Calu3 (cell line): ENCODE measurements at places on chromosomes 16 and 17.

DNA sequence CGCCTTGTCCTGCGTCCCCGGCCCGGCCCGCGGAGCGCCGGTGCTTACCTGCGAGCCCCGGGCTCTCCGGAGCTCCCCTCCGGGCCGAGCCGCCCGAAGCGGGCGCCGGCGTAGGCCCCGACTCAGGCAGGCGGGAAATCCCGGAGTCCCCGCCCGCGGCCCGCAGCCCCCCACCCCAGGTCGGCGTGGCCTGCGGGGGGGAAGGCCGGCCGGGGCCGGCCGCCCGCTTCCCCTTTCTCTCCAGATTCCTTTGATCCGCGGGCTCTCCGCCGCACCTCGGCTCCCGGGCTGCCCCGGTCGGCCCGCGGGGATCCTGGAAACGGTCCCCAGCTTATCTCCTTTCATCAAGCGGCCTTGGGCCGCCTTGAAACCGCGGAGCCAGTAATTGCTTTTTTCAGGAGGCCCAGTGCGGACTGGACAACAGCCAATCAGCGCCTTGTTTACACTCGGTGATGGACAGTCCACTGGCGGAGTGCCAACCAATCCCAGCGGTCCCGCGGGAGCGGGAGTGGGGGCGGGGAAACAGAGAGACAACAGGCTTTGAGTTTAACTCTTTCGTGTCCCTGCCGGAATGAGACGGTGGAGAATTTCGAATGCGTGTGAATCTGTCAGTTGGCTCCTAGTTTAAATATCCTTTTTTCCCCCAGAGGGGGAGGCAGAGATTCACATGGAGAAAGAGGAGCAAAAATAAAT is 1.4 kb upstream of the BAHCC1 start:
- peaks cover 36% of the 10 kb centered on the region for H3K36me3 ChIP-seq
- H3K27me3 ChIP-seq, result peaks cover 61% of the 10 kb centered on the region
- H3K4me3 ChIP-seq, result peak overlapping the region; percentile 76
- DNase-seq, result peak; percentile 100
- H3K27ac ChIP-seq, result peak overlapping the region; percentile 94

- H3K27ac ChIP-seq, result peak overlapping the region; percentile 89
- H3K4me3 ChIP-seq, result peak overlapping the region; percentile 58
- no peaks in the 10 kb centered on the region for H3K27me3 ChIP-seq
These were observed 25.3 kb upstream of the FAAP100 start for GRCh38 chr17:81577278-81578000.

DNA sequence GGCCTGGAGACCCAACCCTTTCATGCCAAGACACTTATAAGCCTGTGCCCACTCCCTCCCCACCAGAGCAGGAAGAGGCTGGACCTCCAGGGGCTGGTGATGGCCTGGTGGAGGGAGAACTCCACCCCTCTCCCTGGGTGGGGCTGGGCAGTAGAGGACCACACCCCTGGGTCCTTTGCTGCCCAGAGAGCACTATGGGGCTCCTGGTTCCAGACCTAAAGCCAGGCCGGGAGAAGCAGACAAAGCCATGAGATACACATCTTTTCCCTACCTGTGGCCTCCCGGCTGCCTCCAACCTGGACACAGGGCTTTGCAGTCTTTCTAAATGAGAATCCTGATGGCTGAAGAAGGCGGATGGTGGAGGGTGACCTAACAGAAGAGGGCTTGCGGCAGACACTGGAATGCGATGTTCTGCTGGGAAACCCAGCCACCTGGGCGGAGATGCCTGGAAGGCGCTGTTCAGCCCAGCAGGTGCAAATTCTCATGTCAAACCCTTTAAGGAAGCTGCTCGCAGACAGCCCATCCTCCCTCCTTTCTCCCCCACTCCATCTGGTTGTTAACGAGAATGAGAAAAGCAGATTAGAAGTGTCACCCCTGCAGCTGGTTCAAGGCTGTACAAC is 43.9 kb upstream of the KIFC3 start:
- H3K27ac ChIP-seq, result no peak overlapping the region
- DNase-seq, result no peak
- no peak overlapping the region for H3K4me3 ChIP-seq
- H3K4me1 ChIP-seq, result no peaks in the 10 kb centered on the region

DNA sequence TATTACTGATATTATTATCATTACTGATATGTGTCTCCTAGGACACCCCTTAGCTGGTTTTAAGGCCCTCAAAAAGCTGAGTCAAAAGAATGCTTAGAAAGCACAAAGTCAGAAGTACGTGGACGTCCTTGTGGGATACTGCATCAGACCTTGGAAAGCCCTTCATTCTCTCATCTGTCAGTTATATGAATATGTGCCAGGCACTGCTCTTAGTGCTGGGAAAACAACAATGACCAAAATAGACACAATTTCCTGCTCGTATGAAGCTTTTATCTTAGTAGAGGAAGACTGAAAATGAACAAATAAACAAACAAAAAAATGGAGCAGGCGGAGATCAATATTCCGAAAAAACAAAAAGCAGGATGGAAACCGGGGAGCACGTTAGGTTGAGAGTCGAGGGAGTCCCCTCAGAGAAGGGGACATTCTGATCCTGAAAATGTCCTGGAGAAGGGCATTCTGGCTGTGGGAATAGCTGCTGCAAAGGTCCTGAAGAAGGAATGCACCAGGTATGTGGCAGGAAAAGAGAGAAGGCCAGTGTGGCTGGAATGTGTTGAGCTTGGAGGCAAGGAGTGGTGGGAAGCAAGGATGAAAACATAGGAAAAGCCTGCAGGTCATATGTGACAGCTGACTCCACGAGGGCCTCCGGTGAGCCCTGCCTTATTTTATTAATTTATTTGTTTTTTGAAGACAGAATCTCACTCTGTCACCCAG is 15.5 kb upstream of the TMEM94 start:
- no peak overlapping the region for H3K27ac ChIP-seq
- no peaks in the 10 kb centered on the region for H3K36me3 ChIP-seq
- no peaks in the 10 kb centered on the region for H3K27me3 ChIP-seq
- peaks cover 6% of the 10 kb centered on the region for H3K4me1 ChIP-seq

- peaks cover 30% of the 10 kb centered on the region for H3K36me3 ChIP-seq
- no peak for DNase-seq
- no peaks in the 10 kb centered on the region for H3K4me1 ChIP-seq
- H3K27ac ChIP-seq, result no peak overlapping the region
- no peak overlapping the region for H3K4me3 ChIP-seq
- H3K27me3 ChIP-seq, result no peaks in the 10 kb centered on the region
These were observed 1.3 kb downstream of the PRSS53 start for GRCh38 chr16:31087481-31087880.

DNA sequence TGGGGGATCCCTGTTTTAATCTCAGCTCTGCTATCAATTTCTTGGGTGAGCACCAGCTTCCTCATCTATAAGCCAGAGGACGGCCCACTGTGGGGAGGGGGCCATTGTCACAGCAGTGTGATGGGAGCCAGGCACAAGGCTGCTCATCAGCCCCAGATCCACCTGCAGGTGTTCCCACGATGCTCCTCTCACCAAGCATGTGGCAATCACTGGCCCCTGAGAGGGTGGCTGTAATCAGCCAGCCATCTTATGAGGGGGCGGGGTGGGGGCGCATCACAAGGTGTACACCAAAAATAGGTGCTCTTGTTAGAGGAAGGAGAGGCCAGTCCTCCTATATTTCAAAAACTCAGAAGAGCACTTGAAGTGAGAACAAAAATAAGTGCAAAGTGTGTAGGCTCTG is 31.2 kb downstream of the HNF1B start:
- H3K27ac ChIP-seq, result peak overlapping the region; percentile 97
- H3K4me1 ChIP-seq, result peaks cover 98% of the 10 kb centered on the region
- peaks cover 96% of the 10 kb centered on the region for H3K36me3 ChIP-seq
- peak overlapping the region; percentile 50 for H3K4me3 ChIP-seq
- no peaks in the 10 kb centered on the region for H3K27me3 ChIP-seq

DNA sequence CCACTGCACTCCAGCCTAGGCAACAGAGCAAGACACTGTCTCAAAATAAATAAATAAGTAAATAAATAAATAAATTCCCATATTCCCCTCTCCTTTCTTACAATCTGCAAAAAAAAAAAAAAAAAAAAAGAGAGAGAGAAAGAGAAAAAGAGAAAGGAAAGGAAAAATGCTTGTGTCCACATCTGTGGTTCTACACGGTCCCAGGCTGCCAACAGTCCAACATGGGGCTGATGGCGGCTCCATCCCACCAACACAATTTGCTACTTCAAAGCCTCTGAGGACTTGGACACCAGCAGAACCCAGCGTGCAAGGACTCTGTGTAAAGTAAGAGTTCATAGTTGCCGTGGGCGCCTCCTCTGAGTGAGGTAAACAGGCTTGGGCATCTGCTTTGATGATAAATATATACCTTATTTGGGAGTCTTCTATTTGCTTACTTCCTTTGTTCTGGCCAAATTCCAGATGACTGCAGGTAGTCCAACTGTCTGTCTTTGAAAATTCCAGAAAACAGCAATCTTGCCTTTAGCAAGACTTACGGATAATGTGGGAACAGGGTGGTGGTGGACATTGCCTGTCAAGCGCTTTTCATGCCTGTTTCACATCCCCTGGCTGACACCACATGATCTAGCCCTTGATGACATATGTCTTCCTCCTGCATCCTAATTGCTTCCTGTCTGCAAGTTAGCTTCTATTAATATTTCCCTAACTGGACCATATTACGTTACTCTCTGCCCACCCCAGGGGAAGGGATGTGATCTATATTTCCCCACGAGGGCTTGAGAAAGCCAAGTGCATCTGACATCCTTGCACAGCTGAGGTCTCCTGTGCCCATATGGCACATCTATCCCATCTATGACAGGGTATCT is 10.1 kb downstream of the LITAF start:
- H3K36me3 ChIP-seq, result peaks cover 95% of the 10 kb centered on the region
- peaks cover 60% of the 10 kb centered on the region for H3K4me1 ChIP-seq
- peak overlapping the region; percentile 82 for H3K27ac ChIP-seq
- DNase-seq, result no peak
- no peaks in the 10 kb centered on the region for H3K27me3 ChIP-seq

DNA sequence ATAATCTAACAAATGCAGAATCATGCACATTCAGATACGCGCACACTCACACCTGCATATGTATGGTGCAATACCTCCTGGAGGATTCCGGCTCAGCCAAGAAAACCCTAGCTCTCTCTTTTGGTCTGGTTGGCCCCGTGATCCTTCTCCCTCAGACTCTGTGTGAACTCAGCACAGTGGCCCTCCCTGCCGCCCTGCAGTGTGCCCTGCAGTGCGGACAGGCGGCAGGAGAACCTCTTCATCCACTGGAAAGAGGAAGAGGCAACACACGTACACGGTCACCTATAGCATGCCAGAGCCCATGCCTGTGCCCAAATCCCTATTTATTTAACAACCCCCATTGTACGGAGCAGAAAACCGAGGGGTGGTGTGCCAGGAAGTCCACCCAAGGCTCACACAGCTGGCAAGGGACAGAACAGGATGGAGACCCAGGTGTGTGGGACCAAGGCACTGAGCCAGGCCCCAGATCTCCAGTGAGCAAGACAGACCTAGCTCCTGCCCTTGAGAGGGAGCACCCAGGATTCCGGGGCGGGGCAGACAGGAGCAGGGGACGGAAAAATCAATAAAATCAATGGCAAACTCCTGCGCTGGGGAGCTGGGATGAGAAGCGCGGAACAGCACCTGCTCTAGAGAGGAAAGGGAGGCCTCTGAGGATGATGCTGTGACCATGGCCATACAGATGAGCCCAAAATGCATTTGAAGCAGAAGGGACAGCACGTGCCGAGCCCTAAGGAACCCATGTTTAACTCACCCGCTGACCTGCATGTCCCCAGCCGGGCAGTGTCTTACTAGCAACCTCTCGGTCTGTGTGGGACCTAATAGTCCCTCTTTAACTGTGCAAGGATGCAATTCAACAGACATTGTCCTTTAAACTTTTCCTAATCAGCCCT is 54.7 kb upstream of the CIBAR2 start:
- H3K27me3 ChIP-seq, result peaks cover 88% of the 10 kb centered on the region
- no peak overlapping the region for H3K27ac ChIP-seq
- H3K36me3 ChIP-seq, result no peaks in the 10 kb centered on the region
- peaks cover 17% of the 10 kb centered on the region for H3K4me1 ChIP-seq
- peak; percentile 47 for DNase-seq
- H3K4me3 ChIP-seq, result no peak overlapping the region

GRCh38 chr17:76576189-76576588 is 9.5 kb downstream of the ST6GALNAC2 start:
- H3K4me1 ChIP-seq, result peaks cover 27% of the 10 kb centered on the region
- H3K4me3 ChIP-seq, result no peak overlapping the region
- peak overlapping the region; percentile 60 for H3K27ac ChIP-seq
- H3K27me3 ChIP-seq, result no peaks in the 10 kb centered on the region
- H3K36me3 ChIP-seq, result peaks cover 13% of the 10 kb centered on the region

DNA sequence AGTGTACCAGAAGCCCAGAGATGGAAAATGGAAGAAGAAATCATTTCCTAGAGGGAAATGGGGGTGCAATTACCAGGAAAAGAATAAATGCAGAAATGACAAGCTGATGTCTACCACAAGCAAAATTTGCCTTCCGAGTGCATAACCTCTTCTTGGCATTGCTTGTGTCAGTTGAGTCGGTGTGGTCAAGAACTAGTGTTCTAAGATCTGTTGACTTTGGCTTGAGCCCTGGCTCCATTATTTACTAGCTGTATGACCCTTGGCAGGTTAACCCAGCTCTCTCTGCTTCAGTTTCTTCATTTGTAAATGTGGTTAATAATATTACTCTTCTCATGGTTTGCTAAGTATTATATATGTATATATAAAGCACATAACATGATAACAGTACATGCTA is 273.0 kb upstream of the IRX5 start:
- DNase-seq, result no peak
- H3K27ac ChIP-seq, result peak overlapping the region; percentile 0
- peaks cover 11% of the 10 kb centered on the region for H3K4me1 ChIP-seq
- peaks cover 5% of the 10 kb centered on the region for H3K27me3 ChIP-seq
- no peaks in the 10 kb centered on the region for H3K36me3 ChIP-seq

GRCh38 chr16:16863672-16864071 is 484.7 kb downstream of the NPIPA7 start:
- H3K36me3 ChIP-seq, result no peaks in the 10 kb centered on the region
- H3K4me1 ChIP-seq, result no peaks in the 10 kb centered on the region
- H3K27me3 ChIP-seq, result no peaks in the 10 kb centered on the region
- no peak overlapping the region for H3K4me3 ChIP-seq
- no peak for DNase-seq
- H3K27ac ChIP-seq, result no peak overlapping the region

DNA sequence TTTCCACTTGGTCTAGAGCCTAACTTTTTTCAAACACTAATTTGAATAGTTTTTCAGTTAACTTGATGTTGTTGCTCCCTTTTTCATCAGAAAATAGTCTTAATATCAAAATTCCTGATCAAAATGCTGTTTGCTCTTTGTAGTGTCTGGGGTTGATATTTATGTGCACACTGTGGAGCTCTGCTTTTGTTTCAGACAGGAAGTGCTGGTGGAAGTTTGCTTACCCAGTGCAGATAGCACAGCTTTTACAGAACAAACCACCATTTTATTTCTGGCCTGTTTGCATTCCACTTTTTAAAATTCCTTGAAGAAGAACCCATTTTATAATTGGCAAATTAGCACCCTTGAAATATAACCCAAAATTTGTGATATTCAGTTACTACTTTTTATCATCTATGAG is 125.4 kb downstream of the MRTFB start:
- H3K4me1 ChIP-seq, result peaks cover 24% of the 10 kb centered on the region
- no peak overlapping the region for H3K4me3 ChIP-seq
- H3K27ac ChIP-seq, result no peak overlapping the region
- no peaks in the 10 kb centered on the region for H3K27me3 ChIP-seq
- no peak for DNase-seq
